NCI-H1048 (cell line): ENCODE measurements at places on chromosomes 5 and 9.

DNA sequence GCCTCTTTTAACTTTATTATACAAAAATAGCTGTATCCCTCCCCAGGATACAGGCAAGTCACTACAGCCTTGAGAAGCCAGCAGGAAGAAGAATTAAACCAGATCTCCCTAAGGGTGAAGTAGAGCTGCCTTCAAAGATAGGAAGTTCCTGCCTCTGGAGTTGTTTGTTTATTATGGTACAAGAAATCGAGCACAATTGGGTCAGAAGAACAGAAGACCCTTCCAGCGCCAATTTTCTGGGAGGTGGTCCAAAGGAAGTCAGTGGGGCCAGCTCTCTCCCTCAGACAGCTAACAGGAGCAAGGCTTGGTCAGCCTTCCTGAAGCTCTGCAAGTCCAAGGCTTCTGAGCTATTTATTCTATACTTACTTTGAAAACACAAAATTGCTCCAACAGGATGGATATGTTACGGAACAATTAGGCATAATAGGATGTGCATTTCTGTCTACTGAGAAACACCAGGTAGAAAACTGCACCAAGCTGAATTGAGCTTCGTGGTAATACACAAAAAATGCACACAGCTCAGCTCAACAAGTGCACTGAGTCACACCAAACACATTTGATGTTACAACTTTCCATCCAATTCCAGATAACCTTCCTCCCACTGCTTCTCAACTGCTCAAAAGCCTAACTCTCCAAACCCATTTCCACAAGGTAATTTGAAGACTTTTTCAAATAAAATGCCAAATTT, 16.0 kb downstream of the SERINC5 start:
- no peak for DNase-seq

GRCh38 chr5:135993335-135993879, 35.4 kb upstream of the TGFBI start:
- DNase-seq, result no peak

DNA sequence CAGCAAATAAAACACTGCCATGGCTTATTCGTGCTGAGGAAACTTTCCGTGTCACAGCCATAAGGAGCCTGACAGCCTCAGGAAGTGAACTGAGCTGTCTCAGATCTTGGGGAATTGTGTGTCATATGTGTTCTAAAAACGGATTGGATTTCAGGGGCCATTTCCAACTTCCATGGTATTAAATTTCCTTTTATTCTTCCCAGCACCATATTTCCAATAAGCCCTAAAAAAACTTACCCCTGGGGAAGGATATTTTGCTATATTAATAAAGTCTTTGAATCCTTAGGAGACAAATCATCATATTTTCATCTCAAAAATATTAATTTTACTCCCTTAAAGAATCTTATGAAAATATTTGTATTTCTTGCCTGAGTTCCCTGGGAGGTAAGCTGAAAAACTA, 93.9 kb downstream of the LHFPL2 start:
- no peak for DNase-seq

GRCh38 chr5:119187776-119188529, 117.1 kb downstream of the DMXL1 start:
- DNase-seq, result no peak

DNA sequence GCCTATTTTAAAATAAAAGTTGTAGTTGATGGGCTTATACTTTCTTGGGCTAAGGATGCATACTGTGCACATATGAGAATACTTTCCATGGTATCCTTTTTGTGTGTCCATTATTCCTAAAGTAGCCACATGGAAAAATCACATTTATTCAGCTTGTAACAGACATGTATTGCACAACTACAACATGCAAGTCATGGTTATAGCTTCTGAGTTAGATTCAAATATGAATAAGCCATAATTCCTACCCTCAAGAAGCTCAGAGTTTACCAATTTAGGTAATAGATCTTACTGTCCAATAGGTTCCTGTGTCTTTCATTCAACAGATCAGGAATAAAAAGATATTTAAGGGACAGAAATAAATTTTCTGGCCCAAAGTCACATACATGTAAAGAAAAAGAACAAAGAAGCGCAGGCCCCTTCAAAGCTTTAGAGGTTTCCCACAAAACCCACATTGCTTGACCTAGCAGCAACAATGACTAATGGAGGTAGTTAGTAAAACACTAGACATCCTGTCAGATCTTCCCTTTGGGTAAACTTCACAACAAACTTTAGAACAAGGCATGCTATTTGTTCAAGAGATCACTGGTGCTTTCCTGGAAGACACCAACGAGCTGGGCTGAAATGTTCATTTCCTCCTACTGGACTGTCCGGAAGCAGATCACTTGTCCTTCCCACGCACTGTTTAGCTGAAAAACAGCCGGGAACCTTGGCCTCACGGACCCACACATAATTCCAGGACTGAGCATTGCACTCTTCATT, 78.4 kb upstream of the ITGA1 start:
- no peak for DNase-seq

DNA sequence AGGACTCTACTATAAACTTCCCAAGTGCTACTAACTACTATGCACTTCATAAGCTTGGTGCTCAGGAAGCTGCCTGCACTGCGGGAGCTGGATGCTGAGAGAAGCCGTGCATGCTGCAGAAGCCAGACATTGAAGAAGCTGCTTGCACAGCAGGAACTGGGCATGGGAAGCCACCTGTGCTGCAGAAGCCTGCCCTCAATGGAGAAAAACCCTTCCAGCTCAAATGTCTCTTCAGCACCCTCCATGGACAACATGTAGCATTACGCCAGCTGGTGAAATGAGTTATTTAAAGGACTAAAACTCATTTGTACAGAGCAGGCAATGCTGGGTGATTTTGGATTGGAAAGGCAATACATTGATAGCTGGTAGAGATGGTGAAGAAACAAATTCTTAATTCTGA, 247.2 kb downstream of the KIF4B start:
- no peak for DNase-seq
